ENCODE measurements at places on chromosomes 7 and 10.
A peak's percentile ranks its signal among the peaks of the same experiment; 100 is the strongest.

DNA sequence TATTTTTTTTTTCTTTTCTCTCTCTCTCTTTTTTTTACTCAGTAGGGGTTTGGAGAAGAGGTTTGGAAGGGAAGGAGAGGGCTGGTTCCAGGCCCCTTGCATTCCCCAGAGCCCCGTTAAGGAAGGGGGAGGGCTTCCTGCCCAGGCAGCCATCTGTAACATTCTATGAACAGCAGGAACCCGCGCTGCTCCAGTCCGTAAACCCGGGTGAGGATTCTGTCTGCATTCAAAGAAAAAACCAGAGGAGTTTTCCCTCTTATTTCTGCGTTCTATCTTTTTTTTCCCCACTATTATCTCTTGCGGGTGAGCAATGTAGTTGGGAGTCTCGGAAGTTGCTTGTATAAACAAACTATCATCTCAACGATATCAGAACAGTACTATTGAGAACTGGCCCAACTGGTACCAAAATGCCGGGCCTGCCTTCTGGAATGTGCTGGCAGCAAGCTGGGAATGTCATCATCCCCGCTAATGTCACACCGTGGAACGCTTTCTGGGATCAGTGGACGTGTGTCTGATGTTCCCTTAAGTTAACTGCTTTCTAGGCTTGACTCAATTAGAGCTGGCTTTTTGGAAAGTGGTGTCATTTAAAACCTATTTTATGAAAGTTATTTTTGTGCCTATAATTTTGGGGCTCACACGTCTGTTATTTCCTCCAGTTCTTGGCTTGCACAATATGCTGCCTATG lies 153.1 kb upstream of the MEOX2 start:
- no peak overlapping the region for H3K27ac ChIP-seq
- DNase-seq: peak; percentile 38
- H3K4me1 ChIP-seq: peaks cover 6% of the 10 kb centered on the region

DNA sequence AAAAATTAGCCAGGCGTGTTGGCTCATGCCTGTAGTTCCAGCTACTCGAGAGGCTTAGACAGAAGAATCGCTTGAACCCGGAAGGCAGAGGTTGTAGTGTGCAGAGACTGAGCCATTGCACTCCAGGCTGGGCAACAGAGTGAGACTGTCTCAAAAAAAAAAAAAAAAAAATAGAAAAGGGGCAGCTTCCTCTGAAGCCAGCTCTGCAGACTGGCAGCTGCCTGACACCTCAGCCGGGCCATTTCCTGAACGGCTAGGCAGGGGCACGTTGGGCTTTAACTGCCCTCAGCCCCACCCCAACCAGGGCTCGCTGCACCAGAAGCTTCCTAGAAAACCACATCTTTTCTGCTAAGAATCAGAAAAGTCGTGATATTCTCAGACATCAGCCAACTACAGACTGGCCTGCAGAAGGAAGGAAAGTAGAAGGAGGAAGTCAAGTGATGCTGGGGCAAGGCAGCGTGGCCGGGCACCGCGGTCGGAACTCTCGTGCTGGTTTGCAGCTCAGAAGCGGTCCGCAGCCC lies 38.0 kb downstream of the PRKAG2 start:
- no peak overlapping the region for H3K4me3 ChIP-seq
- H3K27ac ChIP-seq: no peak overlapping the region
- no peak for DNase-seq
- H3K36me3 ChIP-seq: no peaks in the 10 kb centered on the region
- H3K4me1 ChIP-seq: peaks cover 10% of the 10 kb centered on the region

- H3K4me3 ChIP-seq: no peak overlapping the region
- no peak overlapping the region for H3K27ac ChIP-seq
- peaks cover 42% of the 10 kb centered on the region for H3K36me3 ChIP-seq
- no peak for DNase-seq
- no peaks in the 10 kb centered on the region for H3K27me3 ChIP-seq
- peaks cover 27% of the 10 kb centered on the region for H3K4me1 ChIP-seq
Observed at GRCh38 chr10:13712837-13713581, 126.2 kb downstream of the PRPF18 start.

GRCh38 chr7:84624527-84624926 lies 429.9 kb upstream of the SEMA3A start:
- no peak overlapping the region for H3K27ac ChIP-seq
- no peaks in the 10 kb centered on the region for H3K4me1 ChIP-seq
- no peaks in the 10 kb centered on the region for H3K36me3 ChIP-seq
- no peaks in the 10 kb centered on the region for H3K27me3 ChIP-seq
- no peak overlapping the region for H3K4me3 ChIP-seq

- H3K36me3 ChIP-seq: no peaks in the 10 kb centered on the region
- H3K4me3 ChIP-seq: no peak overlapping the region
- H3K27ac ChIP-seq: no peak overlapping the region
- no peaks in the 10 kb centered on the region for H3K4me1 ChIP-seq
- DNase-seq: no peak
- peaks cover 3% of the 10 kb centered on the region for H3K27me3 ChIP-seq
Observed at GRCh38 chr7:106365252-106366005, 80.6 kb upstream of the NAMPT start.

DNA sequence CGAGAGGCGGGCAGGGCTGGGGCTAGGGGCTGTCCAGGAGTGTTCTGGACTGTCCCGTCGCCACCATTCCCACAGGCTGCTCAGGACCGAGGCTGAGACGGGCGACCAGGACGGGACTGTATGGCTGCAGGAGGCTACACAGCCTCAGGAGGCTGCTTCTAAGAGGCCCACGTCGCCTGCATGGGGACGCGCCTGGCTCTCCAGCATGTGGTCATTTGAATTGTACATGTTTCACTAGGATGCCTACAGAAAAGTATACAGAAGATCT lies 216.3 kb downstream of the TCERG1L start:
- H3K4me1 ChIP-seq: no peaks in the 10 kb centered on the region
- H3K4me3 ChIP-seq: no peak overlapping the region
- H3K27me3 ChIP-seq: no peaks in the 10 kb centered on the region
- DNase-seq: no peak
- H3K27ac ChIP-seq: no peak overlapping the region
- no peaks in the 10 kb centered on the region for H3K36me3 ChIP-seq

DNA sequence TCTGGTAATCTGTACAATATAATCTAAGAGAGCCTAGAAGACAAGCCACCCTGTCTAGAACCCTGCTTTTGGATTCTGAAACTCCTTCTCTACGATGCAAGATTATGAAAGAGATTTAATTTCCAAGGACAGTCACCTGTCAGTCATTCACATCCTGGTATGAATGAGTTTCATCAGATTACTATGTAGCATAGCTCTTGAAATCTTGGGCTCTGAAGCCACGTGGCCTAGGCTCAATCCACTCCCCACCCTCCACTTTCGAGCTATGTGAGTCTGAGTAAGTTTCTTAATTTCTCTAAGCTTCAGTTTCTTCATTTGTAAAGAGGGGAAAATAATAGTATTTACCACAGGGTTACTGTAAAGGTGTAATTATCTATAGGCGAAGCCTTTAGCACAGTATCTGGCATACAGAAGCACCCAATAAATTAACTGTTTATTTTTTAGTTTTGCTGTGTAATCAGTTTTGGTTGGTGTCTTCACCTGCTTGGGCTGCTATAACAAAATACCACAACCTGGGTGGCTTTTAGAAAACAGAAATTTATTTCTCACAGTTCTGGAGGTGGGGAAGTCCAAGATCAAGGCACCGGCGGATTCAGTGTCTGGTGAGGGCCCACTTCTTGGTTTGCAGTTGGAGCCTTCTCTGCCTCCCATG lies 71.3 kb downstream of the MYOF start:
- no peaks in the 10 kb centered on the region for H3K27me3 ChIP-seq
- H3K4me1 ChIP-seq: peaks cover 5% of the 10 kb centered on the region
- DNase-seq: no peak
- H3K27ac ChIP-seq: no peak overlapping the region

GRCh38 chr7:116353647-116354046 lies 143.3 kb downstream of the TES start:
- H3K27ac ChIP-seq: no peak overlapping the region
- H3K27me3 ChIP-seq: no peaks in the 10 kb centered on the region

- H3K27me3 ChIP-seq: peaks cover 41% of the 10 kb centered on the region
- H3K27ac ChIP-seq: no peak overlapping the region
- H3K4me1 ChIP-seq: peaks cover 8% of the 10 kb centered on the region
- no peaks in the 10 kb centered on the region for H3K36me3 ChIP-seq
- no peak overlapping the region for H3K4me3 ChIP-seq
Observed at GRCh38 chr10:101273741-101274140, 44.5 kb upstream of the LBX1 start.

- no peaks in the 10 kb centered on the region for H3K36me3 ChIP-seq
- DNase-seq: no peak
- no peak overlapping the region for H3K27ac ChIP-seq
Observed at GRCh38 chr7:152000191-152000590, 25.3 kb upstream of the GALNT11 start.

GRCh38 chr10:23326544-23327307 lies 17.9 kb downstream of the C10orf67 start:
- no peak overlapping the region for H3K4me3 ChIP-seq
- no peaks in the 10 kb centered on the region for H3K36me3 ChIP-seq
- no peak for DNase-seq
- H3K27me3 ChIP-seq: no peaks in the 10 kb centered on the region

- no peaks in the 10 kb centered on the region for H3K36me3 ChIP-seq
- H3K27ac ChIP-seq: no peak overlapping the region
- DNase-seq: no peak
- no peak overlapping the region for H3K4me3 ChIP-seq
- H3K27me3 ChIP-seq: no peaks in the 10 kb centered on the region
- no peaks in the 10 kb centered on the region for H3K4me1 ChIP-seq
Observed at GRCh38 chr7:44264221-44264931, 61.0 kb downstream of the CAMK2B start.

DNA sequence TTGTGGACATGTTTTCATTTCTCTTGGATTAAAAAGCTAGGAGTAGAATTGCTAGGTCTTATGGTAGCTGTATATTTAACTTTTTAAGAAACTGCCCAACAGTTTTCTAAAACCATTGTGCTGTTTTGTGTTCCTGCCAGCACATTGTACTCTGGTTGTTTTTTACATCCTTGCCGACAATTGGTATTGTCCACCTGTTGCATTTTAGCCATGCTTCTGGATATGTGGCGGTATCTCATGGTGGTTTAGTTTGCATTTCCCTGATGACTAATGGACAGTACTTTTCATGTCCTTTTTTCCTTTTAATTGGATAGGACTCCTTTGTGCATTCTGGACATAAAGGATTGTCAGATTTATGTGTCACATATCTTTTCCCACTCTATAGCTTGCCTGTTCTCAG lies 45.5 kb downstream of the STK17A start:
- no peak overlapping the region for H3K27ac ChIP-seq
- DNase-seq: no peak
- H3K36me3 ChIP-seq: peaks cover 93% of the 10 kb centered on the region
- no peaks in the 10 kb centered on the region for H3K27me3 ChIP-seq
- H3K4me3 ChIP-seq: no peak overlapping the region

DNA sequence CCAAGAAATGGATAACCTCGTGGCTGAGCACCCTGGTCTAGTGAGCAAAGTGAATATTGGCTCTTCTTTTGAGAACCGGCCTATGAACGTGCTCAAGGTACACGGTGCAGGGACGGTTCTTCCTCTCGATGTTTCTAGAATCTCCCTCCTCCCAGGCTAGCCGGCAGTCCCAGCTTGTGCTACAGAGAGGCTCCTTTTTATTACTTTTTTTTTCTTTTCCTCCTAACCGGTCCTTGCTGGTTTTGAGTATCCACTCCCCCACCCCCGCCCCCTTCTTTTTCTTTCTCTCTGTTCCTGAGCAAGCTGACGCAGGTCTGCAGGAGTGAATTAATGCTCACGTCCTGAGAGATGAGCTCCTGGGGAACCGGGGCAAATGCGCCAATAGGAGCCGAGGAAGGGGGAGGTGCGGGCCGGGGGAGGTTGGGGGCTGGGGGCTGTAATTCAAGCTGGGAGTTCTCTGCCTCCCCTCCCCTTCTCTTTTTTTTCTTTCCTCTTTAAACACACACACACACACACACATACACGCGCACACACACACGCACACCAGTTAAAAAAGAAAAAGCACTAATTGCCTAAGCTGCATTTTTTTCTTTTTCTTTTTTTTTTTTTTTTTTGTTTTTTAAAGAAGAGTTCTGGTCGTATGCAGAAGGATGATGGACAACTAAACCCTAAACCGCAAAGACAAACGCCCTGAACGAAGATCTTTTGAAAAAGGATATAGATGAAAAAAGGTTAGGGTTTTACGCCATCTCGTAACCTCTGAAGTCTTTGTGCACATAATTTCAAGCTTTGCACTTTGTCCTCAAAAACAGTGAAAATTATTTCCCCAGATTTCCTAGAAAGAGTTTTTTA lies 6.6 kb downstream of the CPA2 start:
- H3K27ac ChIP-seq: peak overlapping the region; percentile 98
- no peak overlapping the region for H3K4me3 ChIP-seq
- H3K27me3 ChIP-seq: no peaks in the 10 kb centered on the region
- no peaks in the 10 kb centered on the region for H3K36me3 ChIP-seq

DNA sequence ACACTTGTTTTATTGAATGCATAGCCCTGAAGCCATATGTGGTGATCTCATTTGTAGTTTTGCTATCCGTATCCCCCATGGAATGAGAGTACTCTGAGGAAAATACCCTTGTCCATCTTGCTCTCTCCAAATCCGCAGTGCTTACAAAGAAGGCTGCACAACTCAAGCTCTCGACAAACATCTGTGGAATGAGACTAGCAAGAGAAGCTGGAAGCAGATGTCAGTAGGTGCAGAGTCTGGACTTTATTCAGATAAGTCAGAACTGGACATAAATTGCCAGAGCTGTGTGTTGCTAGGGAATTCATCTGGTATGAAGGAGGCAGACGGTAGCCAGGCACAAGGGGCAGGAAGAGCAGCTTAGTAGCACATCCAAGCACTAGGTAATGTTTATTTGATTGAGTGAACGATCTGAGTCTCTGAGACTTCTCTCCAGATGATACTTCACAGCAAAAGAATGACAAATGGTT lies 1046.2 kb downstream of the XPNPEP1 start:
- H3K4me3 ChIP-seq: no peak overlapping the region
- H3K27ac ChIP-seq: no peak overlapping the region
- H3K4me1 ChIP-seq: peaks cover 3% of the 10 kb centered on the region

DNA sequence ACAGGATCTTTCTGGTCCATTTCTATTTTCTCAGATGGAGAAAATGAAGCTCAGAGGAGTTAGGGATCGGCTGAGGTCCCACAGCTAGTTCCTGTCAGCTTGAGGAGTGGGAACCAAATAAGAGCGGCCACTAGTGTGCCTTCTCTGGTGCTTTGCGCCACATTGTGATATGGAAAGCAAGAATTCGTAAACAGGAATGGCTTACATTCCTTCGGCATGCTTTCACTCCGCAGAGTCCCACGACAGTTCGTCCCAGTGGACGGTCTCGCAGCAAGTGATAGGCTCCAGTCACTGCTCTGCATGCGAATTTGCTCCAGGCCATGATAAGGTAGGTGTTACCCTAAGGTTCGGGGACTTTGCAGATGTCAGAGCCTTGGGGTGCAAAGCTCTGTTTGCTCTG lies 41.5 kb upstream of the PTF1A start:
- H3K4me3 ChIP-seq: no peak overlapping the region
- H3K27ac ChIP-seq: no peak overlapping the region
- peaks cover 1% of the 10 kb centered on the region for H3K36me3 ChIP-seq
- H3K4me1 ChIP-seq: no peaks in the 10 kb centered on the region
- no peak for DNase-seq

All from neuronal stem cell (in vitro differentiated cells).